EL (cell line): ENCODE measurements at places on chromosomes 3 and 15.

- DNase-seq: peak; percentile 61
These were observed 6.0 kb upstream of the B3GNT5 start for GRCh38 chr3:183247011-183247589.

DNA sequence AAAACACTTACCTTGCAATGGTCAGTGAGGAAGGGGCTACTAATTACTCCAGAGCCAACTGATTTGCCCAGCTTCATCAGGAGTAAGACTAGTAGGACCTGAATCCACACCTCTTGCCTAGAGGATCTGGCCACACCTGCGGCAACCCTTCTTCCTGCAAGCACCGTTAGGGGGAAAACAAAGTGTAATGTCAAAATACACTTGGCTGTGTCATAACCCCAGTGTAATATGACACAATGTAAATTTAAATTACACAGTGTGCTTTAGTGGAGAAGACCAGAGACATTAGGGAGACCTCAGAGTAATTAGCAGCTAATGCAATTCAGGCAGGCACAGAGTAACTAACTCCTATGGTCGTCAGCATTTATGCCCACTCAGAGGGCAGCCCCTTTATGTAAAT is 308.5 kb upstream of the ARRDC4 start:
- DNase-seq: no peak

DNA sequence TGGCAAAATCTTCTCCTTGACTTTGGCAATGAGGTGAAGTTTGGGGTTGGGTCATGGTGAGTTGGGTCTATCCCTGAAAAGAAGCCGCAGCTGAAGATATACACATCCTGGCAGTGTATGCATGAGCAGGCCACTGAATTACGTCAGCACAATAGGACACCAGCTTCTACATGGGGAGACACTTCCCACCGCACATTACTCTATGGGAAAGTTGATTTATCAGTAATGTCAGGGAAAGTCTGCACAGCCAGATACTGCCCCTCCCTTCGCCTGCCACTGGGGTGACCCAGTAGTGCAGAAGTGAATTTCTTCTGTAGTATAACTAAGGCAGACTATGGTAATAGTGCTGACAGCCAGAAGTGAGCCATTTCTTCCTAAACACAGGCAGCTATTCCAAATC is 245.0 kb downstream of the NTRK3 start:
- DNase-seq: no peak

GRCh38 chr15:55389264-55389607 is 18.9 kb downstream of the CCPG1 start:
- peak; percentile 53 for DNase-seq

DNA sequence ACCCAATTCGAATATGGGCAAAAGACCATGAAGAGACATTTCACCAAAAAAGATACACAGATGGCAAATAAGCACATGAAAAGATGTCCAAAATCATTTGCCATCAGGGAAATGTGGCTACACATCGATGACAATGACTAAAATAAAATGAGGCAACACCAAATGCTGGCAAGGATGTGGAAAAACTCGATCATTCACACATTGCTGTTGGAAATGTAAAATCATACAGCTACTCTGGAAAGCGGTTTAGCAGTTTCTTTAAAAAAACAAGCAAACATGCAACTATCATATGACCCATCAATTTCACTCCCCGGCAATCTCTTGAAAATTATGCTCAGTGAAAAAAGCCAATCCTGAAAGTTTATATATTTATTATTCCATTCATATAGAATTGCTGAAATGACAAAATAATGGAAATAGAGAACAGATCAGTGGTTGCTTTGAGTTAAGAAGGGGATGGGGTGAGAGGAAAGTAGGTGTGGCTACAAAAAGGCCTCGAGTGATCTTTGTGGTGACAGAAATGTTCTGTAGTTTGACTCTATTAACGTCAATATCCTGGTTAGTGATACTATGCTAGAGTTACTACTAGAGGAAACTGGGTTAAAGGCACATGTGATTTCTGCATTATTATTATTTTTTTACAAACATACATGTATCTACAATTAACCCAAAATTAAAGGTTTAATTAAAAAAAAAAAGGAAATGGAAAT is 45.0 kb downstream of the DLG1 start:
- DNase-seq: no peak

DNA sequence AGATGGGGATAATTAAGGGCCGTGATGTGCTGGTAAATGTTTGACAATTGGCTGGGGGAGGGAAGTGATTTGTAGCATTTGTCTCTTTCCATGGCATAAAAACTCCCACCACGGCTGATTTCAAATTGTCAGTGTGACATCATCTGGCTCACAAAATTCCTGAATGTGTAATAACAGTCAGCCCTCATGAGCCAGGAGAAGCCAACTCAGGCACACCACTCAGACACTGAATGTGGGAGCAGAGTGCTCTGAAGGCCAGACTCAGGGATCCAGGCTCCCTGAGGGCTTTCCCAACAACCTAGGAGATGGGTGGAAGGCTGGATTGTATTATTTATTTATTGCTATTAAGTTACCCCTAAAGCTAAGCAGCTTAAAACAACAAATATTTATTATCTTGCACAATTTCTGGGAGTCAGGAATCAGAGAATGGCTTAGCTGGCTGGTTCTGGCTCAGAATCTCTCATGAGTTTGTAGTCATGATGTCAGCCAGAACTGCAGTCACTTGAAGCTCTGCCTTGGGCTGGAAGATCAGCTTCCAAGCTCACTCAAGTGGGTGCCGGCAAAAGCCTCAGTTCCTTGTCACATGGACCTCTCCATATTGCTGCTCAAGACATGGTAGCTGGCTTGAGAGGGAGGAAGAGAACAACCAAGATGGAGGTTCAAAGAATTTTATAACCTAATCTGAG is 6.5 kb upstream of the CPEB1 start:
- no peak for DNase-seq

GRCh38 chr3:192303235-192303634 is 424.1 kb downstream of the FGF12 start:
- no peak for DNase-seq

DNA sequence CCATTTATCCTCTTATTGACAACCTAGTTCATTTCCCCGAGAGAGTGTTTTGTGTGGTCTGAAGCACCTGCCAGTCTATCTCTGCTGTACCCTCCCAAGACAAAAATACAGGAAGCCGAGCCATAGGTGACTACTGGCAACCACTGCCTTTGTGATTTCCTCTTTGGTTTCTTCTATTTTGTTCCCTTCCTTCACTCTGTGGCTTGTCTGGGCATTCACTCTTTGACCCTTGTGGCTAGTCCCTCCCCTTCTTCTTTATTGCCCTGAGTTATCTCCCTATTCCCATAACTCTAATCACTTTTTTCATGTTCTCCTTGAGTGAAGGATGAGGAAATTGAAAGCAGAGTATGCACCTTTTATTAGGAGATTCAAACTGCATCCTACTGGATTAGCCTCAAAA is at the start of gene ADGRG7:
TSS of gene ADGRG7 (plus strand) at position 297 of the 400 bp plus-strand sequence. CDS start 256 bp downstream, outside the sequence.
- no peak for DNase-seq

GRCh38 chr3:9957214-9957613 is 5.0 kb upstream of the PRRT3 start:
- DNase-seq: no peak

GRCh38 chr3:98699132-98699531 is 64.0 kb upstream of the ST3GAL6 start:
- peak; percentile 36 for DNase-seq

DNA sequence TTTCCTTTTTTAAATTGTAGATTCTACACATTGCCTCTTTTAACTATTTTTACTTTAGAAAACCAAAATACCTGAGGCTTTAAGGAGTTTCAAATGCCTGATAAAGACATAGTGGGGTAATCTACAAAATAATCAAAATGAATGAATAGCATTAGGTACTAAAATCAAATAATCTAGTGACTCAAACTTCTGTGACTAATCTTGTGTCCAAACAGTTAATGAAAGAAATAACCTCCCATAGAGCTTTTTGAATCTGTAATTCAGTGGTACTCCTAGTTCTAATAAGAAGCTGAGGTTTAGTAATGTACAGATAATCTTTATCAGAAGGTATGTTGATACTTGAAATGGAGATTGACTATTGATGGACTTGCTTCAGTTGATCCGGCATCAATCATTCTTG is 53.0 kb downstream of the DTWD1 start:
- DNase-seq: no peak

DNA sequence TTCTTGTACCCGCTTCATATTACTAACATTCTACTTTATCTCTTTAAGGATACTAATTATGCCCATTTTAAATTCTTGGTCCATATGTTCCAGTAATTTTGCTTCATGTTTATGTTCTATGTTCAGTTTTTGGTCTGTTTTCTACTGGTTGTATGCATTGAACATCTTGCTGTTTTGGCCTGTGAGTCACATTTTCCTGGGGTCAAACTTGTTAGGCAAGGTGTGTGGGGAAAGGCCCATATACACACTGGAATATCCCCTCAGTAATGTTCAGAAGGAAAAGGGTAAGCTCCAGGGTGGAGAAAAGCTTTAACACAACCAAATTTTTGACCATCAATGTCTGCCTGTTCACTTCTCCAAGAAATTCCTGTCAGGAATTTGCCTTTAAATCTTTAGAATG is 337.7 kb downstream of the SLC9A9 start:
- no peak for DNase-seq

GRCh38 chr3:193080821-193081365 is 160.1 kb upstream of the PLAAT1 start:
- peak; percentile 15 for DNase-seq
